ENCODE measurements at places on chromosomes 3 and 15. TPM values are rescaled to one million over a fixed set of nuclear protein-coding genes. Genes with fewer than 3 reads are reported as not detected.

SUCNR1 gene
- polyA plus RNA-seq, result 5.5 TPM

FRMD4B gene
- polyA plus RNA-seq, result 38.6 TPM

MME gene
- polyA plus RNA-seq, result 385 TPM

GOLGA6A gene
- not detected for polyA plus RNA-seq

SOX2 gene
- polyA plus RNA-seq, result 0.53 TPM

RASGRP1 gene
- 10.6 TPM for polyA plus RNA-seq

DNASE1L3 gene
- polyA plus RNA-seq, result 2.7 TPM

DOCK3 gene
- 1.2 TPM for polyA plus RNA-seq

GOLGA6D gene
- 1.1 TPM for polyA plus RNA-seq

GHSR gene
- not detected for polyA plus RNA-seq

COL6A5 gene
- polyA plus RNA-seq, result not detected

SEC22A gene
- polyA plus RNA-seq, result 24.8 TPM

XCR1 gene
- polyA plus RNA-seq, result 0.04 TPM

CTXN2 gene
- polyA plus RNA-seq, result 0.10 TPM

MRPL46 gene
- 35.2 TPM for polyA plus RNA-seq

AHSG gene
- polyA plus RNA-seq, result 0.56 TPM

EPHA6 gene
- polyA plus RNA-seq, result 0.62 TPM

NRG4 gene
- 4.3 TPM for polyA plus RNA-seq

TGM4 gene
- polyA plus RNA-seq, result 0.13 TPM

PAK6 gene
- polyA plus RNA-seq, result 7.7 TPM

FAM174B gene
- polyA plus RNA-seq, result 33.3 TPM
